ENCODE measurements at places on chromosomes 4 and X.
A peak's percentile ranks its signal among the peaks of the same experiment; 100 is the strongest.

DNA sequence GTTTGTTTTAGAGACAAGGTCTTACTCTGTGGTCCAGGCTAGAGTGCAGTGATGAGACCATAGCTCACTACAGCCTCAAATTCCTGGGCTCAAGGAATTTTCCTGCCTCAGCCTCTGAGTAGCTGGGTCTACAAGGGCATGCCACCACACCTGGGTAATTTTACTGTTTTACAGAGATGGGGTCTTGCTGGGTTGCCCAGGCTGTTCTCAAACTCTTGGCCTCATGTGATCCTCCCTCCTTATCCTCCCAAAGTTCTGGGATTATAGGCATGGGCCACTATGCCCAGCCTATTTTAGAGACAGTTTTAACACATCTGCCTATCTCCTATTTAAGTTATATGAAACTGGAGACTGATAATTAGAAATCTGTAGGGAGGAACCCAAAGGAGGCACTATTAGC, 53.8 kb downstream of the SPRY1 start:
- DNase-seq, result no peak

- DNase-seq, result no peak
Observed at GRCh38 chrX:130769835-130770234, 133.2 kb downstream of the ENOX2 start.

DNA sequence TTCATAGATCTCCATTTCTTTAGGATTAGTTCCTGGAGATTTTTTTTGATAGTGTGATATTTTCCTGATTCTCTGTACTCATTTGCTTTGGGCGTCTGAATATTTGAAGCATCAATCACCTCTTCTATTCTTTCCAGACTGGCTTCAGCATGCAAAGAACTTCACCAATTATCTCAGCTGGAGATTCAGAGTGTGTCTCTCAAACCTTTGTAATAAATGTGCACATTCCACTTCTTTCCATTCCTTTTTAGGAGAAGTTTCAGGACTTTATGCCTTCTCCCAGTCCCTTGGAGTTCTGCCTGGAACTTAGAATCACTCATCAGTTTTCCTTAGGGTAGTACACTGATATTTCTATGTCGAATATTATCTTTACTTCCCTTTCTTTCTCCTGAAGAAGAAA, 334.8 kb downstream of the TEX13C start:
- DNase-seq, result peak; percentile 3

DNA sequence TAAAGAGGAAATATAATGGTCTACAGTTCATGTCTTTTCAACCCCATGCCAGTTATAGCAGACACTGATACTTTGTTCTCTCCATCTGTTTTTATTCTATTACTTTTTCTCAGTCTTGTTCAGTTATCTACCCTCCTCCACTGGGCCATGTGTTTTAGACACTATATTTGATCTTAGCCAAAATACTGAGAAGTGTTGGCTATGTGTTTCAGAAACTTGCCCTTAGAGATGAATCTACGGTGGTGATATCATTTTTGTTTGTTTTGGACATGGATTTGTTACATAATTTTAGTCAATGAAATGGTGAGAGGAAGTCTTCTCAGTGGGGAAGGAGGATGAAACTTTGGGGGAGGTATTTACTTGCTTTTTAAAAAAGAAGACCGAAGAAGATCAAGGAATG, 211.5 kb upstream of the DDX53 start:
- peak; percentile 64 for DNase-seq

DNA sequence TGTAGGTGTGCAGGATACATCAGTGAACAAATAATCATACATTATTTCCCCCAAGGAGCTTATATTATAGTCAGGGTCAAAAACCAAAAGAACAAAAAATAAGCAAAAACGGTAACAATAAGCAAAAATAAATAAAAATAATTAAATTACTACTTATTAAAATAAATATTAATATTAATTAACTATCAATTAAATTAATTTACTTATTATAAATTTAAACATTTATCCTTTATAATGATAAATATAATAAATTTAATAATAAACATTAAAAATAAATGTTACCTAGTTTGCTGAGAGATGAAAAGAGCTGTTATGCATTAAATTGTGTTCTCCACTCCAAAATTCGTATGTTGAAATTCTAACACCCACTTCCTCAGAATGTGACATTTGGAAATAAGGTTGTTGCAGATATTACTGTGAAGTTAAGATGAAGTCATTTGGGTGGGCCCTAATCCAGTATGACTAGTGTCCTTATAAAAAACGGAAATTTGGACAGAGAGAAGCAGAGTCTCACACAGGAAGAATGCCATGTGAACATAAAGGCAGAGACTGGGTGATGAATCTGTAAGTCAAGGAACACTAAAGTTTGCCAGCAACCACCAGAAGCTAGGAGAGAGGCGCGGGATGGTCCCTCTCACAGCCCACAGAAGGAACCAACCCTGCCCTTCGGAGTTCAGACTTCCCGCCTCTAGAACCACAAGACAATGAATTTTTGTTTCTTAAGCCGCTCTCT, 67.2 kb upstream of the IBSP start:
- no peak for DNase-seq

DNA sequence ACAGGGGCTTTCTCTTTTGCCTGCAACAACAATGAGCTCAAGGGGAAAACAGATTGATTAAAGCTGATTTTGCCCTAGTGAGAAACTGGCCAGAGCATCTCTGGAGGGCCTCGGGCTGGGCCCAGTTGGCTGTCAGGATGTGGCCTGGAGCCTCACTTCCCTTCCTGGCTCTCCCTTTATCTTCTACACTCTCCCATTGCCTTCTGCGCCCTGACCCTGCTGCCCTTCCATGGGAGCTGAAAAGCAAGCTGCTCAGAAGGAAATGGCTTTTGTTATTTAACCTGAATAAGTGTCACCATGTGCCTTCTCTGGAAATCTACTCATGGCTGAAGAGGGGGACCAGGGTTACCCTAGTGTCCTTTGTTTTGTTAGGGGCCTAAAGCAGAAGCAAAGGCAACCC, 43.8 kb downstream of the NHSL2 start:
- no peak for DNase-seq

DNA sequence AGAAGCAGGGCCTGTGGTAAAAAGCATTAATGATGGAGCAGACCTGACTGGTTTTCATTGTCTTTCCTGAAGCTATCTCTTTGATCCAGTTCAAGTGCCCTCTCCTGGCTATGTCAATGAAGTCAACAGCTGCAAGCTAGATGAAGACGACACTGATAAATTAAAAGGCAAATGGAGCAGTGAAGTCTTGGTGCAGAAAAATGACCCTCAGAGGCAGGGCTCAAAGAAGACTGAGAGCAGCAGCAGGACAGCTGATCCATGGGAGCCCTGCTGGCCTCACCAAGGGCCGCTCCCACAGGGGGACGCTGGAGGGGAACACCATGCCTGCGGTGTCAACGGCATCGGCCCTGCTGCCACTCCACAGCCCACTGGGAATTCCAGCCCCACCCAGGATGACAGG, 96.2 kb downstream of the RELL1 start:
- no peak for DNase-seq

DNA sequence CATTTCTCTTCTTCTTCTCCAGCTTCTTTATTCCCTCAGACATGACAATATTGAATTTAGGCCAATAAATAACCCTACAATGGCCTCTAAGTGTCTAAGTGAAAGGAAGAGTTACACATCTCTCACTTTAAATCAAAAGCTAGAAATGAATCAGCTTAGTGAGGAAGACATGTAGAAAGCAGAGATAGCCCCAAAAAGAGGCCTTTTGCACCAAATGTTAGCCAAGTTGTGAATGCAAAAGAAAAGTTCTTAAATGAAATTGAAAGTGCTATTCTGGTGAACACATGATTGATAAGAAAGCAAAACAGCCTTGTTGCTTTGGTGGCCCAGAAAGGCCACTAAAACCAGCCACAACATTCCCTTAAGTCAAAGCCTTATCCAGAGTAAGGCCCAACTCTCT, 146.2 kb upstream of the HHIP start:
- no peak for DNase-seq

- DNase-seq, result no peak
Observed at GRCh38 chr4:109945056-109945455, 32.4 kb downstream of the EGF start.

DNA sequence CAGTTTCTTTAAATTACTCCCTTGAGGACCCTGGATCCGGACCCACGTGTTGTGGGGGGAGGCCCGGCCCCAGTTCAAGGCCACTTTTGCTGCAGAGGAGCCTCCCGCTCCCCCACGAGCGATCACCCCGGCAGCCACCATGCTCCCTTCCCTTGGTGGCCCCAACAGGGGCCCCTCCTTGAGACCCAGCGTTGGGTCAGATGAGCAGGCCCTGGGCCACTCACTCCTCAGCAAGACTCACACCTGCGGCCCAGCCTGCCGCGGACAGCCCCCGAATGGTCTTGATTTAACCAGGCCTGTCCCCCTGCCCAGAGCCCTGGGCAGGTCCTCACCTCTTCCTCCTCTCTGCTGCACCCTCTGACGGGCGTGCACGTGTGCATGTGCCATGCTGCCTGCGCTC, 4.3 kb downstream of the CPLX1 start:
- DNase-seq, result no peak

GRCh38 chr4:29852537-29852936, 867.6 kb upstream of the PCDH7 start:
- no peak for DNase-seq

- DNase-seq, result no peak
Observed at GRCh38 chrX:19130628-19131027, 8.4 kb upstream of the ADGRG2 start.

DNA sequence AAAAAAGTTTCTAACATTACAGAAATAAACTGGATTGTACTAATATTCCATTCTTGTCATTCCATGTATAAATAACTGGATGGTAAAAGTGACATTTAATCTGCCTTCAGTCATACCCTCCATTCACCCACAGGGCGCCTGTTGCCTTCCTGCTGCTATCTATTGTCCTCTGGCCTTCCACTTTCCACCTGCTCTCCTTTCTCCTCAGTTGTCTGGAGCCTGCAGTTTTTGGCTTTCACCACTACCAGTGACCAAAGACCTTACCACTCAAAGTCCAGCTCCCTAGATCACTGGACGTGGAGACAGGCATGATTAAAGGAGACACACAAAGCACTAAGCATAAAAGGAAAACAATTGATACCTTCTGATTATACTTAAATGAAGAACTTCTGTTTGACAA, 46.2 kb upstream of the NHS start:
- no peak for DNase-seq

GRCh38 chr4:98939892-98940298, 11.0 kb upstream of the EIF4E start:
- DNase-seq, result peak; percentile 79

- no peak for DNase-seq
Observed at GRCh38 chr4:12487000-12487399, 997.1 kb downstream of the RAB28 start.

DNA sequence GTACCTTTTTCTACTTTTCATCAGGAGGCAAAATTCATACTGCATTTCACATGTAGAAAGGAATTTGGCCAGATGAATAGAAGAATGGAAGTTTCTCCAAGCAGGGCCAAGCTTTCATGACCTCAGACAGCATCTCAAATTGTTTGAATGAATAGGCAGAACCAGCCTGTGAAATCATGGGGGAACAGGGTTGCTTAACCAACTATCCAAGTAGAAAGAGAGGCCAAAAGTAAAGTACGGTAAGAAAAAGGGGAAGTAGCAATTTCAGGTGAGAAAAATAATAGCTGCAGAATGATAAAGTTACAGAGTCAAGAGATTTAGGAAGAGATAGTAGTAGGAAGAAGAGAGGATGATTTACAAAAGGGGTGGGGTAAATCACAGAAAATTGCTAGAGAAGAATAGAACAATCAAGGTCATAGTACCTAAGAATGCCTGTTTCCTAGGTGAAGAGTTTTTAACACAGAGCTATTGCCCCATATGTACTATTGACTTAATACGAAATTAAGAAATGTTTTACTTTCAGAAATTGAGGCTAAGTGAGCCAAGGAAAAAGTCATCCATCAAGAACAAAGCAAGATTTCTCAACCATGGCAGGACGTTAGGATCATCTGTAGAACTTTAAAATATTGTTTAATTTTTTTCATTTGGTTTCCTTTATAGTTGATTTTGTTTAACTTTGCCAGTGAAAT, 177.1 kb upstream of the TET2 start:
- DNase-seq, result no peak

DNA sequence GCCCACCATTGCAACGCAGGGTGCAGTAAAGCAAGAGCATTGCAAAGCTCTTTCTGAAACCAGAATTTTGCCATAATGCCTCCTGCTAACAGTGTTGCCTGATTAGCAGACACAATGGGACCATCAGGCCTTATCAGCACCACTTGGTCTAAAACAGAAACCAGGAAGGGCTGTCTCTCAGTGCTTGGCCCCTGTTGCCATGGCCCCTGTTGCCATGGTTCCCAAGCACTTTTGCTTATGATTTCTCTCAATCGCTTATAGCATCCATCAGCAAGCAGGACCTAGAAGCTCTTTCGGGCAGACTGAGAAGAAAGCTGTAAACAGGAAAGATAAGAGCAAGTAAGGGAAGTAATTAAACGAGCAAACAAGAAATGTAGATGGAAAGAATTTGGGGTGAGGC, 36.8 kb downstream of the RTL5 start:
- DNase-seq, result no peak

GRCh38 chr4:121217351-121217750, 53.2 kb upstream of the TNIP3 start:
- DNase-seq, result no peak

GRCh38 chr4:114161809-114162208, 182.4 kb upstream of the ARSJ start:
- DNase-seq, result no peak

- no peak for DNase-seq
Observed at GRCh38 chr4:48454591-48454990, 28.6 kb upstream of the SLC10A4 start.

GRCh38 chr4:1802151-1802715, 9.1 kb downstream of the FGFR3 start:
- DNase-seq, result no peak
